Activated CD4-positive, alpha-beta memory T cell treated with anti-CD3 and anti-CD28 coated beads for 36 hours (primary cell): ENCODE measurements at places on chromosomes 2 and 18.
A peak's percentile ranks its signal among the peaks of the same experiment; 100 is the strongest.

- no peak for DNase-seq
- H3K36me3 ChIP-seq, result no peaks in the 10 kb centered on the region
- H3K4me1 ChIP-seq, result no peaks in the 10 kb centered on the region
Observed at GRCh38 chr2:123493687-123494086, 531.4 kb upstream of the CNTNAP5 start.

DNA sequence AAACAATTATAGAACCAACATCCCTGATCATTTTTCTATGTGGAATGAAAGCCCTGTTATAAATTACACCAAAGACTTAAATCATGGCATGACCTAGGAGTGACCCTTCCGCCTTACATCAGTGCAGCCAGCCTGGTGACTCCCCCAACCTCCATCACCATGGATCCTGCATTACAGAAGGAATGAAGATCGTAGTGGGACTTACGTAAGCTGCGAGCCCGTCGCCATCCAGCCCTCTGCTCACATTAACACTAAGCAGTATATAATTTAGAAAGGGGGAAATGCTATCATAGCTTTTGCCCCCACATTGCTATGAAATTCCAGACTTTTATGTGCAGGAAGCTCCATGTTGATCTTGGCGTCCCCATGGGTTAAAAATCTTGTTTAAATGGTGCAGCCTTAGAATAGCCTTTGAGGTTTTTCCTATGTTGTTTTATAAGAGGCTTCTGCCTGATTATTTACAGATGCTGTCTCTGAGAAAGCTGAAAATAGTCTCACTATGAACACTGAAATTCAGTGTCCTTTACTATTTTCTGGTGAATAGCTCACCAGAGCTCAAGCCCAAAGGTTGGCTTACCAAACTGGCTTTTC is 76.3 kb downstream of the COLEC12 start:
- H3K4me1 ChIP-seq, result no peaks in the 10 kb centered on the region
- H3K27ac ChIP-seq, result no peak overlapping the region
- H3K36me3 ChIP-seq, result no peaks in the 10 kb centered on the region

GRCh38 chr18:48409591-48410094 is 460 bp upstream of the ZBTB7C start:
- peak; percentile 16 for DNase-seq
- H3K27ac ChIP-seq, result no peak overlapping the region
- peaks cover 66% of the 10 kb centered on the region for H3K27me3 ChIP-seq
- peaks cover 12% of the 10 kb centered on the region for H3K4me1 ChIP-seq
- peak overlapping the region; percentile 61 for H3K4me3 ChIP-seq
- no peaks in the 10 kb centered on the region for H3K36me3 ChIP-seq

DNA sequence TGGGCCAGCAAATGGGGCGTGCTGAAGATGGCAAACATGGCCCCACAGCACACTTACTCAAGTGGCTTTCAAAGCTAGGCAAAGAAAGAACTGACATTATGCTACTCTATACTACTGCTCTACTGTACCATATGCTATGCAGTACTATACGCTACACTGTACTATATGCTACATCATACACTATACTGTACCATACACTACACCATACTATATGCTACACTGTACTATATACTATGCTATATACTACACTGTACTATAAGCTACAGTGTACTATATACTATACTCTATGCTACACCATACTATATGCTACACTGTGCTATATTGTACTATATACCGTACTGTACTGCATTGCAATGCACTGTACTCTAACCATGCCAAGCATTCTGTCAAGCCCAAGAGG is 243.7 kb upstream of the TMEM200C start:
- H3K4me3 ChIP-seq, result no peak overlapping the region
- no peak overlapping the region for H3K27ac ChIP-seq
- no peaks in the 10 kb centered on the region for H3K27me3 ChIP-seq
